K562 (cell line): ENCODE measurements at places on chromosomes 5 and 9. TPM values are rescaled to one million over a fixed set of nuclear protein-coding genes. Genes with fewer than 3 reads are reported as not detected.

DNA sequence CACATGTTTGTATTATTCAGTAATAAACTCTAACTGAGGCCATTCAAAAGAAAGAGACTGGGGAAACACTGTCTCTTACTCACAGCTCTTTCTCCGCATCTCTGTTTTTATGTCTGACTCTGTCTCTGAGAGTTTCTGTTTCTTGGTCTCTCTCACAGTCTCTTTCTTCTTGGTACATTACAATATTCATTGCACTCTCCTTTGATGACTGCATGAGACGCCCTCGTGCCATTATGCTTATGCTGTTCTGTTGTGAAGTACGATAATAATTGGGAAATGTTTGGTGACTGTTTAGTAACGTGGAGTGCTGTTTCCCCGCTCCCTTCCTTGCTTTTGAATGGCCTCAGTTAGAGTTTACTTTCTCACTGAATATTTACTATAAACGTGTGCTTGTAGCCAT is 25.3 kb upstream of the TLX3 start:
- no peak for DNase-seq

The LCN9 gene
- total RNA-seq: not detected in 2 replicates

- no peak for DNase-seq
Measured at GRCh38 chr5:39618391-39618790, 193.6 kb upstream of the DAB2 start.

The TMEM174 gene
- total RNA-seq: not detected in 2 replicates

- DNase-seq: peak; percentile 70
Measured at GRCh38 chr9:35553670-35554543, 51.2 kb upstream of the TESK1 start.

- DNase-seq: no peak
Measured at GRCh38 chr5:54315736-54316528, 5.6 kb upstream of the ARL15 start.

DNA sequence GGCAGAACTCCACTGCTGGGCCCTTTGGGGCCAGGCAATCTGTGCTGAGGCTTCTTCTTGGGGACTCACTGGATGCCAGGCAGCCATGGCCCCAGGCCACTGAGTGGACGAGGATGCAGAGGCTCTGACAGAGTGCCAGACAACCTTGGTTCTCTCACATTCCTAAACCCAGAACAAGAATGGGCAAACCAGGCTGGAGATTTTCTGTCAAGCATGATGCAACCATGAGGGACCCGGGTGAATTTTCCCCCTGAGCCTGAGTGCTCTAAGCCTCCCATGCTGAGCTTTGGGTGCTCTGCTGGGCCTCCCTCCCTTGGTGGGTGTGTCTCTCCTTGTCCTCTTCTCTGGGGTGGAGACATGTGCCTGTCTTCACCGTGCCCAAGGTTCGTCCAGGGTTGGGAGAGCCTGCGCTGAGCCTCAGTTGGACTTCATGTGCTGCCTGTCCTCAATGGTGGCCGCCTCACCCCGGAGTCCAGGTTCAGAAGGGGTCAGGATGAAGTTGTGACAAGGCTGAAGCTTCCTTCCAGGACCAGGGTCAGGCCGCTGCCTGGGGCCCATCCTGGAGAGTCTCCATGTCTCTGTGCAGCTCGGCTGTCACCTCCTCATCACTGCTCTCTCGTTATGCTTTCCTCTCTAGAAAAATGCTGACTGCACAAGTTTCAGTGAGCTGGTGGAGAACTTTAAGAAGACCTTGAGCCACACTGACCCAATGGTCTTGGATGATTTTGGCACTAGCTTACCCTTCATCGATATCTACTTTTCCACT is 24.1 kb downstream of the PITX1 start:
- DNase-seq: no peak

The FNIP1 gene
- total RNA-seq: 22.1 and 24.6 TPM in 2 replicates

DNA sequence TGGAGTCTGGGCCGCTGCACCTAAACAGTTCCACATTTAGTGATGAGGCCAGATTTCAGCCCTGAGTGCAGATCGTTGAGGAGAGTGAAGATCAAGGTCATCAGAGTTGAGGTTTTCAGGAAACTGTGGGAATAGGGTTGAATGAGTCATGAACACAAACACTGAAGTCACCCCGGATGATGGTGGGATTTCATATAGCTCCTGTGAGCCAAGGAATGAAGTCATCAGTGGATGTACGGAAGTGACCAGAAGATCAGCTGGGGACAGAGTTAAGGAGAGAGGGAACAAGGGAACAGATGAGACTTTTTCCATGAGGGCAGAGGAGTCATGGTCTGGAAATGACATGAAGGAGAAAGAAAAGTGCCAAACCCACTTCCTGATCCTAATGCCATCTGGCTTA is 36.5 kb downstream of the PALM2AKAP2 start:
- DNase-seq: no peak
